NCI-H146 (cell line): ENCODE measurements at places on chromosomes 7 and 10.

- no peak for DNase-seq
Measured at GRCh38 chr7:120995654-120996053, 7.1 kb downstream of the CPED1 start.

DNA sequence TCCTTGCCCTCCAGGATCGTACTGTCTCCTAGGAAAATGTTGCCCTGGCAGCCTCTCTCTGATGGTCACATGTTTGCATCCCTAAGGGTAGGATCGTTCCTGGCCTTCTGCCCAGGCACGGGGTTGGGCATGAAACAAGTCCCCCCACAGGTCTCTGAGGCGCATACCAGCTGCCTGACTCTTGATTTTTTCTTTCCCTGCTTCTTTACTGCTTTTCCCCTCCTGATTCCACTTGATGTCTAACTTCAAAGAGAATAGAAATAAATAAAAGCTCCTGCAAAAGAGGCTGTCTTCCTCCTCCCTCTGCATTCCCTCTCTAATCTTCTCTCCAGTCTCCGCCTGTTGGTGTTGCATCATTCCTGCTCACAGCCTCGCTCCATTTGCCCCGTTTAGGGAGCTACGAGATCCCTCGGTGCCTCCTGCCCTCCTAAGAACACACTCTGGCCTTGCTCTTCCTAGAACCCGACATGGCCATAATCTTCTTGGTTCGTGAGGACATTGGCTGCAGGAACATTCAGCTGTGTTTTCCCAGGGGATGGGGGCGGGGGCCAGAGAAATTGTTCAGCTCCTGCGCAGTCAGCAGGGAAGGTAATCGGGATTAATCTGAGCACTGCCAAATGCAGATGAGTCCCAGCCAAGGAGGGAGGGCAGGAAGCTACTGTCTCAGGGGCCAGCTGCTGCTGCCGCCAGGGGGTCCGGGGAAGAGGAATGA lies 26.0 kb downstream of the LEP start:
- peak; percentile 62 for DNase-seq

DNA sequence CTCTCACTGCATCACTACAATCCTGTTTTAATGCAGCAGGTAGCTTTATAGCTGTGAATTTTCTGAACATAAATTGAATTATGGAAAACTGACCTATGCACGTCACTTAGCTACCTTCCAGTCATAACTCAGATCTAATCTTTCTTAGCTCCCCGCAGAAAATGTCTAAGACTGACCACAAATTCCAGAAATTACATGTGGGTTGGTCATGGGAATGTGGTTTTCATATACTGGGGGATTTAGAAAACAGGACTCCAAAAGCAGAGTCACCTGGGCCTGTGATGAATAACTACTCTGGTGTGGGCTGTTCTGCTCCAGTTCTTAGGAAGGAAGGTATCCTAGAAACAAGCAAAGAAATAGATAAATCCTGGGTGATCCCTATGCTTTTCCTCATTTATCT lies 178.4 kb upstream of the LRRTM3 start:
- DNase-seq = no peak

DNA sequence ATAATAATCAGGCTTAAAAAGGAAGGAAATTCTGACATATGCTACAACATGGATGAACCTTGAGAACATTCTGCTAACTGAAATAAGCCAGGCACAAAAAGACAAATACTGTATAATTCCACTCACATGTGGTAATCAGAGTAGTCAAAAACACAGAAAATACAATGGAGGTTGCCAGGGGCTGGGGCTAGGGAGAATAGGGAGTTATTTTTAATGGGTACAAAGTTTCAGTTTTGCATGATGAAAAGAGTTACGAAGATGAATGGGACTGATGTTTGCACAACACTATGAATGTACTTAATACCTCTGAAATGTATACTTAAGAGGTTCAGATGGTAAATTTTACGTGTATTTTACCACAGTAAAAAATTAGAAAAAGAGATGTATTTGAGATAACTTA lies 145.6 kb downstream of the DOCK4 start:
- DNase-seq = peak; percentile 7

GRCh38 chr10:62462461-62462860 lies 88.3 kb downstream of the ZNF365 start:
- DNase-seq = no peak
